Activated T-helper 1 cell treated with Interleukin-2 at 50 U/mL for 16 hours (primary cell): ENCODE measurements at places on chromosomes 13 and 19.

- DNase-seq: no peak
Measured at GRCh38 chr13:95440441-95441088, 112.0 kb upstream of the CLDN10 start.

GRCh38 chr19:17107546-17108452 lies 32.2 kb downstream of the MYO9B start:
- DNase-seq: no peak

- no peak for DNase-seq
Measured at GRCh38 chr19:34276614-34277013, 22.3 kb downstream of the GARRE1 start.

DNA sequence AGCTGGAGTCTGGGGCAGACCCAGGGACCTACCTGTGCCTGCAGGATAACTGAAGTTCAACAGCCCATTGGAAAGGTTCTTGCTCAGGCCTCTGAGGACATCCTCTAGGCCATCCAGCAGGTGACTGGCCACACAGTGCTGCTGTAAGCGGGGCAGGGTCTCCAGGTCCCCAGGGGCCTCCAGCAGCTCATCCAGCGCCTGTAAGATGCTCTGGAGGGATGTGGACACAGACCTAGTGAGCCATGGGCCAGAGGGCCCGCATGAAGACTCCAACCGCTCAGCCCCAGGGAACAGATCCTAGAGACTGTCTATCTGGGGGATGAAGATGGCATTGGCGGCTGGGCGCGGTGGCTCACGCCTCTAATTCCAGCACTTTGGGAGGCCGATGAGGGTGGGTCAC lies 14.0 kb downstream of the ADGRE2 start:
- no peak for DNase-seq

GRCh38 chr13:83620530-83621220 lies 261.6 kb downstream of the SLITRK1 start:
- DNase-seq: no peak

DNA sequence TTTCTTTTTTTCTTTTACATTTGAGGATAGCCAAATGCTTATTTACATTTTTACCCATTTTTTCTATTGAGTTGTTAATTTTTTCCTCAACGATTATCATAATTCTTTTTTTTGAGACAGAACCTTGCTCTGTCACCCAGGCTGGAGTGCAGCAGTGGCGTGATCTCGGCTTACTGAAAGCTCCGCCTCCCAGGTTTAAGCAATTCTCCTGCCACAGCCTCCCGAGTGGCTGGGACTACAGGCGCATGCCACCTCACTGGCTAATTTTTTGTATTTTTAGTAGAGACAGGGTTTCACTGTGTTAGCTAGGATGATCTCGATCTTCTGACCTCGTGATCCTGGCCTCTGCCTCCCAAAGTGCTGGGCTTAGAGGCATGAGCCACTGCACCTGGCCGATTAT lies 208.7 kb downstream of the LIG4 start:
- DNase-seq: no peak

- DNase-seq: no peak
Measured at GRCh38 chr19:20351244-20351643, 184.2 kb downstream of the ZNF486 start.

DNA sequence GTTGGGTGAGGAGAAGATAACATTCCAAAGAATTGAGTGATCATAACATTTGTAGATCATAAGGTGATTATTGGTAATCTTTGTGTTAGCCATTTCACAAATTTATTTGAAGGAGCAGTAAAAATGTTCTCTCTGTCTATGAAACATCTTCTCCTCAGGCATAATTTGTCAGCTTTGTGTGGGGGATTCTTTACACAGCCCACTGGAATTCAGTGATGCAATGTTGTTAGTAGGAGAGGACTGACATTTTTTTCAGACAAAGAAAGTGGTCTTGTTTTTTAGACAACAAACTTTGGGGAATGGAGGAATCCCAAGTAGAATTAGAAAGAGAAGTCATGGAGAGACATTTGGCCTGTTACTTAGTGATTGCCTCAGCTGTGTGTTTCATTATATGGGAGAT lies 100.3 kb downstream of the ITGBL1 start:
- no peak for DNase-seq

- DNase-seq: no peak
Measured at GRCh38 chr13:43688227-43688907, 98.4 kb downstream of the ENOX1 start.

DNA sequence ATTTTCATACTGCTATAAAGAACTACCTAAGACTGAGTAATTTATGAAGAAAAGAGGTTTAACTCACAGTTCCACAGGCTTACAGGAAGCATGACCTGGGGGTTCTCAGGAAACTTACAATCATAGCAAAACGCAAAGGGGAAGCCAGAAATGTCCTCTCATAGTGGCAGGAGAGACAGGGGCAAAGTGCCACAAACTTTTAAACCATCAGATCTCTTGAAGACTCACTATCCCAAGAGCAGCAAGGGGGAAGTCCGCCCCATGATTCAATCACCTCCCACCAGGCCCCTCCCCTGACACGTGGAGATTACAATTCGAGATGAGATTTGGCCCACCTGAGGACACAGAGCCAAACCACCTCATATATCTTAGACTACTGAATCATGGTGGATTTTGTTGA lies 198.7 kb downstream of the KCTD12 start:
- no peak for DNase-seq

GRCh38 chr19:29576761-29577648 lies 29.1 kb upstream of the POP4 start:
- DNase-seq: no peak

GRCh38 chr13:99178636-99179035 lies 22.0 kb upstream of the UBAC2 start:
- no peak for DNase-seq

- no peak for DNase-seq
Measured at GRCh38 chr13:112448621-112449544, 72.7 kb downstream of the SPACA7 start.

- no peak for DNase-seq
Measured at GRCh38 chr13:35354882-35355281, 121.6 kb downstream of the MAB21L1 start.

- DNase-seq: no peak
Measured at GRCh38 chr19:14676762-14677161, 2.1 kb upstream of the ADGRE3 start.

- DNase-seq: no peak
Measured at GRCh38 chr13:41455725-41456419, 1.5 kb upstream of the RGCC start.

- DNase-seq: no peak
Measured at GRCh38 chr13:44394658-44395057, 21.0 kb downstream of the SERP2 start.

- DNase-seq: no peak
Measured at GRCh38 chr19:40799558-40800338, 757 bp downstream of the EGLN2 start.

GRCh38 chr19:5624018-5624663 lies 1.3 kb downstream of the SAFB start:
- no peak for DNase-seq

- no peak for DNase-seq
Measured at GRCh38 chr13:20431687-20432384, 93.8 kb downstream of the CRYL1 start.

DNA sequence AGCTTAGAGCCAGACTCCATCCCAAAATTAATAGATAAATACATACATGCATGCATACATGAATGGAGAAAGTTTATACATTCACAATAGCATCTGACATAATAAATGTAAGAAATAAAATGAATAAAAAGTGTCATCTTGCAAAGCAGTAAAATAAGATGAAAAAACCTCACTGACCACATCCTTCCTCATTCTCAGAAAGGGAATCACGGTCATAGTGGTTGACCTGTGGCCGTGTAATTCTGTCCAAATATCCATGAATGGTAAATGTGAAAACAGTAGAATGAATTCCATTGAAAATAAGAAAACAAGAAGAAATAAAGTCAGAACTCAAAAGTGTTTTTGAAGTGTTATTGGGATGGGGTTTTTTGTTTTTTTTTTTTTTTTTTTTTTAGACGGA lies 9.8 kb upstream of the CDC42EP5 start:
- no peak for DNase-seq

- no peak for DNase-seq
Measured at GRCh38 chr13:53144826-53145225, 116.2 kb downstream of the OLFM4 start.

- DNase-seq: no peak
Measured at GRCh38 chr19:508204-509150, 1.2 kb downstream of the TPGS1 start.

DNA sequence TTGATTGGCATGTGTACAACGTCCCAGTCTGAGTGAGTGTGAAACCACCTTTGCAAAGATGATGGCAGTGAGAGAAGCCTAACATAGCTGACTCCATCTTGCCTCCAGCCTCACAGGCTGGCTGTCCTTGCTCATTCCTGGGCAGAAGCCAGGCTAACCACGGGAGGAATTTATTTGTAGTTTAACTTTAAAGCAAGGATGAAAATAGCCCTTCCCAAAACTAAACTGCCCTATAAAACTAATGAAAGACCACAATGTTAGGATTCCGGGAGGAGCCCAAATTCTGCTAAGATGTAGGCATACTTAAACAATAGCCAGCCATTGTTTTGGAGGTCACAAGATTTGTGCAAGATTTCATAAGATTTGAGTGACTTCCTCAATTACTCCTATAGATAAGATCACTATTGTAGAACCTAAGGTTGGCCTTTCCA lies 96.6 kb upstream of the LSM14A start:
- DNase-seq: no peak

GRCh38 chr13:22451327-22451741 lies 729.4 kb upstream of the SGCG start:
- DNase-seq: no peak

GRCh38 chr19:7383284-7383683 lies 34.5 kb downstream of the ARHGEF18 start:
- no peak for DNase-seq

DNA sequence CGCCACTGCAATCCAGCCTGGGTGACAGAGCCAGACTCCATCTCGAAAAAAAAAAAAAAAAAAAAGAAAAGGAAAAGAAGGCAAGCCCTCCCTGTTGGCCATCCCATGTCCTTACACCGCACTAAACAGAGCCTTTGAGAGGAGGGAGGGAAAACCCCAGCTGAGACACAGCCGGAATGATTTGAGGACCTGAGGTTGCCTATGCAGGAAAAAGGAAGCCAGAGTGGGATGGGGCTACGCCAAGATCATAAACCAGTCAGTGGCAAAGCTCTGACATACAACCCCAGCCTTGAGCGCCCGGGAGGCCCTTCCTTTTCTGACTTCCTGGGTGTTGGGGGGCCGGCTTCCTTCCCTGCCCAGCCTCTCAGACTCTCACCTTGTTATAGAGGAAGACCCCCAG lies 12.5 kb upstream of the CHERP start:
- no peak for DNase-seq

DNA sequence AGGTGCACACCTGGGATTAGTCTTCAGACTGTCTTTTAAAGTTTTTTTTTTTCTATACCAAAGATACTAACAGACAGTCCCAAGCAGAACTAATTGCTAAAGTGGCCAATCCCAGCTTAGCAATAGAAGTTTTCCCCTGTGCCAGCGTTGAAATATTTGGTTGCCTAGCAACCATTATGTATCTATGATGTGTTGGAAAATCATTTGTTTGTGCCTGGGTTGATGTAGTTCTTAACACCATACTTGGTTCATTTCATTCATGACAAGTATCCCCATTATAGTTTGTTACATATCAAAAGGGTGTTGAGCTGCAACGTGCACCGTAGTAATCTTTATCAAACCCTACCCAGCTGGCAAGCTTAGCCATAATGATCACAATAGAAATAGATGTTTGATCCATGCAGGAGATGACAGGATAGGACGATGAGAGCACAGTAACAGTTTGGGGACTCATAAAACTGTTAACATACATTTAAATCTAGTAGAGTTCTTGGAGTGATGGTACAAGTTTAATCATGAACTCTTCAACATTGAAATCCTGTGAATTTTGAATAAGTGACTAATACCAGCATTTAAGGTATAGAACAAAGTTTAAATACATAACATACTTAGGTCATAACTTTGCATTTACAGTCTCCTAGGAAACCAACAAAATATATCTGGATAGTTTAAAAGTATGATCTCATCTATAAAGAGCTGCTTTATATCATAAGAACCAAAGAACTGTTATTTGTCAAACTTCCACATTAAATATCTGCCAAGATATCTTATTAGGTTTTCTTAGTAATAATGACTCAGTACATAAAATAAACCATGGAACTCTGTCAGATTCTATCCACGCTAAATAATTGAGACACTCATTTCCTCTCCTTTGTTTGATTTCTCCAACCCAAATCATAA lies 73.4 kb downstream of the MBNL2 start:
- DNase-seq: no peak

DNA sequence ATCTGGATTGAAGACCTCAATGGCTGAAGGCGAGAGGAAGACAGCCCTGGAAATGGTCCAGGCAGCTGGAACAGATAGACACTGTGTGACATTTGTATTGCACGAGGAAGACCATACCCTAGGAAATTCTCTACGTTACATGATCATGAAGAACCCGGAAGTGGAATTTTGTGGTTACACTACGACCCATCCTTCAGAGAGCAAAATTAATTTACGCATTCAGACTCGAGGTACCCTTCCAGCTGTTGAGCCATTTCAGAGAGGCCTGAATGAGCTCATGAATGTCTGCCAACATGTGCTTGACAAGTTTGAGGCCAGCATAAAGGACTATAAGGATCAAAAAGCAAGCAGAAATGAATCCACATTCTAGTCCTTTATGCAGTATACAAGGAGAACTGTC lies 1.2 kb downstream of the POLR1D start:
- DNase-seq: no peak

DNA sequence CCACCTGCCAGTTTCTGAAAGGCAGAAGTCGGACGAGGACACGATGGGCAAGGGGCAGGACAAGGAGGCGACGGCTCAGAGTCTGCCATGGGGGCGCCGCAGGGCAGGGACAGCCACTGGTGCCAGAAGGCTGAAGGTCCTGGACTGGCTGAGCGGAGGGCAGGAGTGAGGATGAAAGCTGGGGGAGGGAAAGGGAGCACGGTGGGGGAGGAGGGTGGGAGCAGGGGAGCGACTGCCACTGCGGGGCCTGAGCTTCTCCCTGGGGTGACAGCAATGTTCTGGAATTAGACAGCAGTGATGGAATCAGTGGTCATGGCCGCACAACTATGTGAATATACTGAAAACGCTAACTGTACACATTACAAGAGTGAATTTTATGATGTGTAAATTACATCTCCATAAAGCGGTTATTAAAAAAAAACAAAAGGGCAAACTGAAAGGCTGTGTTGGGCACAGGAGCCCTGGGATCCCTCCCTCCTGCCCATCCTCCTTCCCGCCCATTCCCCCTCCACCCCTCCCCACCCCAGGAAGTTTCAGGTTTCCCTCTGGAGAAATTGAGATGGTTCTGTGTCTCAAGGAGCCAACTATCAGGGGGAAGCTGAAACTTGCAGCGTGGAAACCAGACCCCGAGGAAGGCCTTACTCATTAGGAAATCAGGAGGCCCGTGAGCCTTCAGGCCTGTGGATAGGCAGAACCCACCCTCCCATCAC lies 15.9 kb downstream of the MLLT1 start:
- no peak for DNase-seq

GRCh38 chr13:106942563-106942962 lies 374.6 kb upstream of the ARGLU1 start:
- DNase-seq: no peak

DNA sequence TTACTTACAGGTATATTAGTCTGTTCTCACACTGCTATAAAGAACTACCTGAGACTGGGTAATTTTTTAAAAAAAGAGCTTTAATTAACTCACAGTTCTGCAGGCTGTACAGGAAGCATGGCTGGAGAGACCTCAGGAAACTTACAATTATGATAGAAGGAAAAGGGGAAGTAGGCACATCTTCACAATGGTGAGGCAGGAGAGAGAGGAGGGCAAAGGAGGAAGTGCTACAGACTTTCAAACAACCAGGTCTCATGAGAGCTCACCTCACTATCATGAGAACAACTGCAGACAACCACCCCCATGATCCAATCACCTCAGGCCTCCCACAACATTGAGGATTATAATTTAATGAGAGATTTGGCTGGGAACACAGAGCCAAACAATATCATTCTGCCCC lies 511.7 kb downstream of the SLITRK6 start:
- no peak for DNase-seq
